Mucosa of gallbladder (tissue), 1 donor: ENCODE measurements at places on chromosomes 6 and 20.

DNA sequence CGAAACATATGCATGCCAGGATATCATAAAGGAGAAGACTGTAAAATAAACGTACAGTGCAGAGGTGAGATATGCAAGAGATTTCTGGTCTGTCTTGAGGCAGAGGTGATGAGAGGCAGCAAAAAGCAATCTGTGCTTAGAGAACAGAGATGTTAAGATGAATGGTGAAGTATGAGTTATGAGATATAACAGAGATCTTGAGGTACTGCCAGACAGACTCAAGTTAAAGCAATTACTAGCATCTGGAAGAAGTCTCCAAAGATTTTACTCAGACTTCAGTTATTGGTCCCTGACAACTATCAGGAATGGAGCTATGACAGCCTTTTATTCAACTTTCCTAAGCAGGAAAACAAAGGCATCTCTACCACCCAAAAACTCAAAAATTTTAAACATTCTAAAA is 122.8 kb upstream of the DST start:
- no peak for DNase-seq

GRCh38 chr20:24756292-24757025 is 192.6 kb upstream of the CST7 start:
- DNase-seq = no peak

GRCh38 chr6:142716097-142716496 is 228.9 kb downstream of the HIVEP2 start:
- no peak for DNase-seq

DNA sequence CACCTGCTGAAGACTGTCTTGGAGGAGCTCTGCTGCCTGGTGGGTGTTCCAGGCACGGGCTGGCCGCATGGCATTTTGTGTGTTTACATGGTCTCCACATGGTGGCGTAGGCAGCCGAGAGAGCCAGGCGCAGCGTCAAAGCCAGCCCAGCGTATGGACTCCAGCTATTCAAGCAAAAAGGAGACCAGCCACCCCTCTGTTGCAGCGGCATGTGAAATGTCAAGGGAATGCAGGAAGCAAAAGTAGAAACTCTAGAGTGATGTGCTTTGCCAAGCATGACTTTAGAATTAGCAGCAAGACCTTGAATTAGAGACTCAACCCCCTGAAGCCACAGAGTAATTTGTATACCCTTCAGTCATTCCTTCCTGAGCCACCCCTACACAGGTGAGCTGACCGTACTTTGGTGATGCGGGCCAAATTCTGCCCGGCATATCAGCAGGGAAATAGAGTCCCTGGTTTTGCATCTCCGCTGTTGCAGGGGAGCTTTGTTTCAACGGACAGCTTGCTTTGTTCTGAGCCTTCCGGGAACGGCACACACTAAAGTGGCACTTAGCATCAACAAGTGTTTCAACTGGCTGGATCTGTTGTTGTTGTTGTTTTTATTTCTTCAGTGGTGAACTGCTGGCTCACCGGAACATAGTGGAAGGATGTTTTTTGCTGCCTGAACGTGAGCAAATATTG is 48.5 kb downstream of the FNDC1 start:
- peak; percentile 23 for DNase-seq

DNA sequence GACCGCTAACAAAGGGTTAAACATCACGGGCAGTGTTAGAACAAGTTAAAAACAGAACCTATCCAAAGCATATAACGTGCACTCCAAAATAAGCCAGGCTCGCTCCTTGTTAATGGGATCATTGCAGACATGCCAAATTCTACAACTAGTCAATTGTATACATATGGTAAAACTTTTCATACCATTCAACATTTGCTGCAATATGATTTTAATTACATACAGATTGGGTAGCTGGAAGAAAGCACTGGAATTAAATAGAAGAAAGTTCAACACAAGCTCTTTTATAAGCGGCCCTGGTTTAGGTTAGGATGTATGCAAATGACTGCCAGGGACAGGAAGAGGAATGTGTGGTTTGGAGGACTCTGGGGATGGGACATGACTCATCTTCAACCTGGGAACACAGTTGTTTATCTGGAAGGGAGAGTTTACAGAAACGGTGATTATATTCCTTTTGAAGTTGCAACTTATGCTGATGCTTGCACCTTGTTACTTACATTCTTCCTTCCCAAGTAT is 62.5 kb upstream of the TIAM2 start:
- no peak for DNase-seq

DNA sequence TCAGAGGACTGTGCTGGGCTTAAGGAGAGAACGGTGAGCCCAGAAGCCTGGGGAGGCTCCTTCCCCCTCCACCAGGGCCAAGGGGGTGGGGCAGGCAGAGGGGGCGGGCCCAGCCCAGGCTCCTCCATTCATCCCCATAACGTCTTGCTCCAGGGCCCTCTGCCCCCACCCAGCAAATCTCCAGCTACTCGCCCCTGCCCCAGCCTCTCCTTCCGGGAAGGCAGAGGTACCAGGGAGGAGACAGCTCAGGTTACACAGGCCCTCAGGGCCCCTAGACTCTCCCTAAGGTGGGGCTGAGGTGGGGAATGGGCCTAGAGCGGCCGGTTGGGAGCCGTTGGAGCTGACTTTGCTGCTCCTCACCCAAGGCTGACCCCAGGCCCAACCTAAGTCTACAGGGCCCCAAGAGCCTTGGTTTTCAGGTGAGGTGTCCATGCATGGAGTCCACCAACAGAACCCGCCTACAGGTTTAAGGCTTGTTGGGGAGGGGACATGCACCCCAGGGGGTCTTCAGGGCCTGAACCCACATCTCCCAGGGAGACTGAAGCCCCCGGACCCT is 1.2 kb downstream of the LAMA5 start:
- DNase-seq = no peak

DNA sequence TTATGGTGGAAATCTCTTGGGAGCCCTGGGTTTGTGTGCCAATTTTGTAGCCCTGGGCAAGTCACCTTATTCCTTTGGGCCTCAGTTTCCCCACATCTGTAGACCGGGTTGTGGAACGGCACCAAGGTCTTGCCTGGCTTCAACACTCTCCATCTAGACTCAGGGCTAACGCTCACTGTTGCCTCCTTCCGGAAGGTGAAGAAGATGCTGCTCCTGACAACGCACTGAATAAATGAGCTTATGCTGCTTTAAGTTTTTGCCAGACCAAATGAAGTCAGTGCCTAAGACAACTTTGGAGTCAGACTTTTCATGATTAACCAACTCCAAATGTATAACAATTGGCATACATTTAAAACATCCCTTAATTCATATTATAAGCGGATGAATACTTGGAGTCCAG is 53.1 kb downstream of the PSMG4 start:
- DNase-seq = no peak

- DNase-seq = no peak
Observed at GRCh38 chr20:25224941-25225340, 22.9 kb upstream of the PYGB start.

GRCh38 chr6:30231067-30231466 is 17.9 kb upstream of the TRIM26 start:
- DNase-seq = no peak

GRCh38 chr20:22719167-22719591 is 134.8 kb upstream of the FOXA2 start:
- DNase-seq = peak; percentile 32

- DNase-seq = no peak
Observed at GRCh38 chr6:112786801-112787200, 439.7 kb downstream of the RFPL4B start.

GRCh38 chr6:7998103-7998725 is 66.0 kb downstream of the BLOC1S5 start:
- no peak for DNase-seq

DNA sequence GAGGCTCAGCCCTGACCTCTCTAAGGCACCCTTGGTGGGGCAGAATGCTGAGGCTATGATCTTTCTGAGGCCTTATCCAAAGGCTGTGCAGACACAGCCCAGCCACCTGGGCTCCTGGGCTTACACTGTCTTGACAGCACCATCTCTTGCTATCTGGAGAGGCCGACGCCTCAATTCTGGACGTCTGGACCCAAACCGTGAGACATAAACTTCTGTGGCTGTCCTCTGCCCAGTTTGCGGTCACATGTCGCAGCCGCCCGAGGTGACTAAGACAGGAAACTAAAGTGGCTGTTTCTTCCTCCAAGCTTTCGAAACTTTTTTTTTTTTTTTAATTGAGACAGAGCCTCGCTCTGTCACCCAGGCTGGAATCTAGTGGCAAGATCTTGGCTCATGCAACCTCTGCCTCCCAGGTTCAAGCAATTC is 49.3 kb downstream of the PRR18 start:
- peak; percentile 29 for DNase-seq

DNA sequence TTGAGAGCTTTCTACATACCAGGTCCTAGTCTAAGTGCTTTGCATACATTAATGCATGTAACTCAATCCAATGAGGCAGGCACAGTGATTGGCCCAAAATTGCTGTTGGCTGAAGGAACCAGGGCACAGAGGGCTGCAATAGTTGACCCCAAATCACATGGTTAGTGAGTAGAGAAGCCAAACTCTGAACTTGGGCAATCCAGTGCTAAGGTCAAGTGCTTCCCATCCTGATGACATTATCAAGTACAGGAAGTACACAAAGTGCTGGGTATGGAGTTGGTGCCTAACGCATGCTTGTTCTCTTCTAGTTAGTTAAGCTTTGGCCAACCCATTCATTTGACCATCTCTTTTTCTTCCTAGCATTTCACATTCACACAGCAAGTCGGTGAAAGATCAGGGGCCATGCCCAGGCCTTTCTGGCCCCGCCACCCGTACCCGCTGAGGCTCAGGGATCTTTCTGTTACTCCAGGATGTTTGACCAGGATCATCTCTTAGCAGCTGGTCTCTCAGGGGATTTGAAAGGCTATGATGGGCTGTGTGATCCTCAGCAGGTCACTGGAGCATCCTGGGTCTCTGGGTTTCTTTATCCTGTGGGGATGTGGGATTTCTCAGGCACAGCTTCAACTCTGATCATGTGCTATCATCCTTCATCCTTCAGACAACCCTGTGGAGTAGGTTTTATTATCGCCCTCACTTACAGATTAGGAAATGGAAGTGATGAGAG is 7.0 kb downstream of the KCNB1 start:
- no peak for DNase-seq

GRCh38 chr6:124780623-124781022 is 181.6 kb upstream of the RNF217 start:
- no peak for DNase-seq

- no peak for DNase-seq
Observed at GRCh38 chr6:119314885-119315272, 34.7 kb downstream of the MAN1A1 start.

DNA sequence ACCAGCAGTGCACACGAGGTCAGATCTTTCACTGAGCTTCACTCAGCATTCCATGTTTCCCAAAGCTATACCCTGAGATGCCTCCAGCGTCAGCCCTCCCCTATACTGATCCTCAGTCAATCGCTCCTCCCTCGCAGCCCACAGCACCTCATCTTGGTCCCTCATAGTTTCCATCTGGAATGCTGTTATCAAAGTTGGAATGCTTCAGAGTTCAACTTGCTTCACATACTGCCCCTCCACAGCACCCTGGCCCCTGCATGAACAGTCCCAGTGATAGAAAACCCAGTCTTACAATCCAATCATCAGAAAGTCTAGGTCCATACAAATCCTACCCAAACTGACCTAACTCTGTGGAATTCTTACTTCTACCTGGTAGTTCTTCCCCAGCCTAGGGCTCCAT is 20.0 kb downstream of the SPAG4 start:
- DNase-seq = no peak

- DNase-seq = no peak
Observed at GRCh38 chr6:16002332-16003196, 126.3 kb upstream of the MYLIP start.

GRCh38 chr6:163991321-163991720 is 576.8 kb downstream of the QKI start:
- DNase-seq = no peak

- DNase-seq = peak; percentile 14
Observed at GRCh38 chr6:45378334-45378926, 696 bp upstream of the SUPT3H start.

GRCh38 chr20:11849976-11850670 is 67.6 kb upstream of the BTBD3 start:
- DNase-seq = no peak
